CD4-positive, alpha-beta T cell treated with Interferon alpha-2 for 1 hour (primary cell): ENCODE measurements at places on chromosomes 13 and 19.

GRCh38 chr13:105278943-105279381, 1256.5 kb downstream of the EFNB2 start:
- DNase-seq, result no peak

- DNase-seq, result no peak
These were observed 1.6 kb upstream of the TPM4 start for GRCh38 chr19:16074488-16075365.

GRCh38 chr13:86922936-86923335, 748.2 kb upstream of the SLITRK5 start:
- no peak for DNase-seq

- DNase-seq, result no peak
These were observed 557.0 kb downstream of the SLITRK1 start for GRCh38 chr13:83325125-83325853.

GRCh38 chr13:102913914-102914313, 68.1 kb downstream of the ERCC5 start:
- no peak for DNase-seq

GRCh38 chr19:1008268-1009040, 8.2 kb downstream of the GRIN3B start:
- DNase-seq, result no peak

GRCh38 chr13:73039201-73040108, 19.4 kb upstream of the KLF5 start:
- no peak for DNase-seq

DNA sequence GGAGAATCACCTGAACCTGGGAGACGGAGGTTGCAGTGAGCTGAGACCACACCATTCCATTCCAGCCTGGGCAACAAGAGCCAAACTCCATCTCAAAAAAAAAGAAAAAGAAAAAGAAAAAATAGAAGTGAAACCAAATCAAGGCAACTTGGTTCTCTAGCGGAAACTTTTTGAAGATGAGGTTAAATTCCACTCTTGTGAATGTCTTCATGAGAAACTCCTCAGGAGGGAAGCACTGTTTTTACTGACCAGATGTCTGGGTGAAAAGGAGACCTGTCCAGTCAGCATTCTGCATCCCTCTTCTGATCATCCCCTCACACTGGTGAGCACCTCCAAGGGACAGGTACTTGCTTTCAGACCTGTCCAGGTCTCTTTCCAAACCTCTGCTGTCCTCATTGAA, 15.8 kb downstream of the BRD4 start:
- no peak for DNase-seq

DNA sequence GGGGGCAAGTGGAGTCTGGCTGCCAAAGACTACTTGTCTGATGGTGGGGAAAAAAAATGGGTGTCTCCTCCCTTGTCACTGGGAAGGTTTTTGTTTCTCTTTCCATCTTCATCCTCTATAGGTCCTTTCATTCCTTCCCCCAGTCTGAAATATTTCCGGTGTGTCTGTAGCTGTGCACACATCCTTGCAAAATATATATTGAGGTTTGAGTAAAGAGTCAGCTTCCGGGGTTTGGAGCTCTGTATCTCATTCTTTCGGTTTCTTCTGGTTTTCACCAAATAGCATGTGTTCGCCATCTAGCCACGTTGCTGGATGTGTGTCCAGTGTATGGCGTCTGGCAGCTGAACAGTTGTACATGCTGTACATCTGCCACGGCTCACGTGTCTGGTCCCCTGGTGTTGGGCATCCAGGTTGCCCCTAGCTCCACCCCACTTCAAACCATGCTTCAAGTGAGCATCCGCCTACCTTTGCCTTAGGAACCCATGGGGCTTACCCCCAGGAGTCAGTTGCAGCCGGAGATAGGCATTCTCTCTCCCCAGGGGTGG, 142.2 kb downstream of the SIPA1L3 start:
- peak; percentile 51 for DNase-seq

- no peak for DNase-seq
These were observed 1.1 kb upstream of the PRAM1 start for GRCh38 chr19:8503510-8503909.

DNA sequence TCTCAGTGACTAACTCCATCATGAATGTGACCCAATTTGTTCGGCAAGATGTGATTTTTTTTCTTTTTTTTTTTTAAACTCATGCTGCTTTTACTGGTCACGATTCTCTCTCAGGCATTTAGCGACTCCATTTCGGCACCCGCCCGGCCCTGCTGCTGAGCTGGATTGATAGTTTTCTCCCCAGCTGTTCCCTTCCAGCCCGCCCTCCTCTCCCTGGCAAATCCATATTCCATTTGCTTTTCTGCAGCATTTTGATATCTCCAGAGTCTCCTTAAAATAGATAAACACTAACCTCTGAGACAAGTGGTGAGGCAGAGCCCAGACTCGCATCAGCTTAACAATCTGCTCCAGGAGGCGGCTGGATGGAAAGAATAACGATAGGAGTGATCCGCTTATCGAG, 55.5 kb upstream of the KATNAL1 start:
- no peak for DNase-seq

GRCh38 chr19:5006201-5006600, 37.3 kb downstream of the KDM4B start:
- DNase-seq, result no peak

DNA sequence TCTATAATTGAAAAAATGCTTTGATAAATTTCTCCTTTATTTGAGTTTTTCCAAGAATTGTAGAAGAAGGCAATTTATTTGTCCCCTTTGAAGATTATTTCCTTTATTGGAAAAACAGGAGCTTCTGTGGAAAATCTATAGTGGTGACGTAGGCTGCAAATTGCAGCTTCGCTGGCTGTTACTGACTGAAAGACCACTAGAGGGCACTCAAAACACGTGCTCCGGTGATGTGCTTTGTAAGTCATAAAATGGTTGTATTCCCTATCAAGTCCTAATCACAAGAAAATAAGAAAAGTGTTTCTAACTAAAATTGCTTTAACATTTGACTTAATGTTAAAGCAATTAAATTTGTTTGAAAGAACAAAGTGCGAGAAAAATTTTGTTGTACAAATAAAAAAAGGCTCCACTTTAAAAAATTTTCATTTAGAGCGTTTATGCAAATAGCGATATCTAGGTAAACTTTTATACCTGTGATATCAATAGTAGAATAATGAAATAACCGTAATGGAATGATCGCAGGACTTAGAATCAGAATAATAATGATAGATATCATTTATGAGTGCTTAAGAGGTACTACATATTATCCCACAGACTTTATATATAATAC, 638.2 kb upstream of the SPRY2 start:
- DNase-seq, result peak; percentile 27
